Urinary bladder (tissue), 4 donors: ENCODE measurements at places on chromosomes 11 and 22. TPM values are rescaled to one million over a fixed set of nuclear protein-coding genes. Genes with fewer than 3 reads are reported as not detected.

DNA sequence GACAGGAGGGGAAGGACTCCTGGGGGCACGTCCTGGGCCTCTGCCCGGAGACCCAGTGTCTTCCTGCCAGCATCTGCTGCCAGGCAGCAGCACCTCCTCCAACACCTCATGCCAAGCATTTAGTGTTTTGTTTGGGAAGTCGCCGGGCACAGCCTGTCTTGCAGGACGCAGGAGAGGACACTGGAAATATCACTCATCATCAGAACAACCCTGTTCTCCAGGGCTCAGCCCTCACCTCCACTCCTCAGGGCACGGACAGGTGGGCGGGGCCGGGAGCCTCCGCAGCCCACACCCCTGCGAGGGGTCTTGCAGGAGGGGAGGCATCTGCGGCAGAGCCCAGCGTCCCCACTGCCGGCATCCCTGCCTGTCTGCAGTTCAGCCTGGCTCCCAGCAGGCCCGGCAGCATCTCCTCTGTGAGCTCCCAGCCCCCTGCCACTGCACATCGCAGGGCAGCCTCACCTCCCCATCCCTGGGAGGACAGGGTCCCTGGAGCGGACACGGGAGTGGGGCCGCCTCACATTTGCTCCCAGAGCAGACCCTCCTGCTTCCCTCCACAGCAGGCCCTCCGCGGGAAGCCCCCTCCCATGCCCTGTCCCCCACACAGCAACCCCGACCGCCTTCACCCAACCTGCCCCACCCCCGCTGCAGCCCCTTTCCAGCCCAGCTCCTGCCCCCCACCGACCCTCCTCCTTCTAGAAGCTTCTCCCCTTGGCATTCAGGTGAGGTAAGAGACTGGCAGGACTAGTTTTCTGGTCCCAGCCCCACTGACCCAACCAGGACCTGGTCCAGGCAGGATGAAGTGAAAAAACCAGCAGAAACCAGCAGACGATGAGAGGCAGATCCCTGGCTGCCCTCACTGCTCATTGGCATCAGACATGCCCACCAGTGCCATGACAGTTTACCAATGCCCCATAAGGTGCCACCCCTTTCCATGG is 72.7 kb downstream of the BRD1 start:
- DNase-seq, result no peak

GRCh38 chr11:3796801-3797328 is 489 bp downstream of the NUP98 start:
- no peak for DNase-seq

GRCh38 chr11:28981381-28981780 is 873.2 kb downstream of the METTL15 start:
- DNase-seq, result no peak

GRCh38 chr11:124446916-124447315 is 1.4 kb upstream of the OR8B8 start:
- no peak for DNase-seq

DNA sequence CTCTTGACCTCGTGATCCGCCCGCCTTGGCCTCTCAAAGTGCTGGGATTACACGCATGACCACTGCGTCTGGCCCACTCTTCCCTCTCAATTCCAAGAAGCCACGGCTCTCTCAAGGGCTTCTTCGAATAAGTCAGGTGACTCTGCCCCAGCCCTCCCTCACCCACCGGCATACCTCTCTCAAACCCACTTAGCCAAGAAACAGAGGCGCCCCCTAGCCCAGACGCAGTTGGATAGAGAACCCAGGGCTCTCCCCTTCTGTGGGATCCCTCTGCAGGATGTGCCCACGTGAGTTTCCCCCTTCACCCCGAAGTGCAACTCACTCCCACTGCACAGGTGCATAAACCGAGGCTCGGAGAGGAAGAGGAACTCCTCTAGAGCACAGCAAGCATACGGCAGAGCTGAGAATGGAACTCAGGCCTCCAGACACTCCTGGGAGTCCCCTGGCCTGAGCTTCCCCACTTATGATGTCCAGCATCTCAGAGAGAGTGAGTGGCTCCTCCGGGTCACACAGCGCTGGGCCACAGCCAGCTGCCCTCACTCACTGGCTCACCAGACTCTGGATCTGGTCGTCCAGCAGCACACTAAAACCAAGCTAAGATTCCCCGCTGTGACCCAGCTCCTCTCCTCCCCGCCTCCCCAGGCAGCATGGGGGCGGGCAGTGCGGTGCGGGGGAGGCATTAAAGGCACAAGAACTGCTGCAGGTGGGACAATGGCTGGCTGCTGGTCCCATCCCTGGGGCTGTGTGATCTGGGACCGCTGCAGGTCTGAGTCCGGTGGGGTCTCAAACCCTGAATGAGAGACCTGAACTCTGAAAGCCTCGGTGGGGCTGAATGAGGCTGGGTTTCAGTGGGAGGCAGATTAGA is 16.8 kb upstream of the RGL4 start:
- no peak for DNase-seq

DNA sequence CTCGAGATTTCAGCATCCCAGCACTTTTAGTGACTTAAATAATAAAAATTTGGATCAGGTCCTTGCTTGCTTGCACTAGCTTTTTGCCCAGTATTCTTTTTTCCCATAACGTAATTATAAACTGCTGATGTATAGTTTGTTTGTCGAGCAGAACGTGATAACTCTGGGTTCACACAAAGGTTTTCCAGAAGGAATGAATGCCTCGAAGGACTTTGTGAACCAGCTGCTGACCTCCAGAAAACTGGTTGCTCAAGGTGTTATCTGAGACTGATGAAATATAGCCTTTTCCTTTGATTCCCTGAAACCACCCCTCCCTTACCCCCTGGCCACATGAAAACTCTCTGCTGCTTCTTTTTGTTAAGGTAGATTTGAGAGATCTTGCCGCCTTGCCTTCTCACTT is 229.1 kb upstream of the CARD18 start:
- DNase-seq, result no peak

DNA sequence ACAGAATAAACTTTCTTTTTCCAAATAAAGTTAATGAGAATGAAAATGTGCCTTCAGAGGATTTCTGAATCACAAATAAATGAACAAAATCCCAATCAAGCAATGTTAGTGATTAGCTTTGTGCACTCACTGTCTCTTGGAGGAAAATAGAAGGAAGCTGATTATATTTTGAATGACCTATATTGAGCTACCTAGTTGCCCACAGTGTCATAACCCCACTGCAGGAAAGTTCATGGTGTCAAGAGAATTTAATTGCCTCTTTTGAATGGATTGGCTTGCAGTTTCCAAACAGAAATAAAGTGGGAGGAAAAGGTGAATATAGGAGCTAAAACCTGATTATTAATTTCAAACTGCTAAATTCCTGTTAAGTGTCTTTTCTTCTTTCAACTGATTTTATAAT is 515.9 kb downstream of the JRKL start:
- no peak for DNase-seq

DNA sequence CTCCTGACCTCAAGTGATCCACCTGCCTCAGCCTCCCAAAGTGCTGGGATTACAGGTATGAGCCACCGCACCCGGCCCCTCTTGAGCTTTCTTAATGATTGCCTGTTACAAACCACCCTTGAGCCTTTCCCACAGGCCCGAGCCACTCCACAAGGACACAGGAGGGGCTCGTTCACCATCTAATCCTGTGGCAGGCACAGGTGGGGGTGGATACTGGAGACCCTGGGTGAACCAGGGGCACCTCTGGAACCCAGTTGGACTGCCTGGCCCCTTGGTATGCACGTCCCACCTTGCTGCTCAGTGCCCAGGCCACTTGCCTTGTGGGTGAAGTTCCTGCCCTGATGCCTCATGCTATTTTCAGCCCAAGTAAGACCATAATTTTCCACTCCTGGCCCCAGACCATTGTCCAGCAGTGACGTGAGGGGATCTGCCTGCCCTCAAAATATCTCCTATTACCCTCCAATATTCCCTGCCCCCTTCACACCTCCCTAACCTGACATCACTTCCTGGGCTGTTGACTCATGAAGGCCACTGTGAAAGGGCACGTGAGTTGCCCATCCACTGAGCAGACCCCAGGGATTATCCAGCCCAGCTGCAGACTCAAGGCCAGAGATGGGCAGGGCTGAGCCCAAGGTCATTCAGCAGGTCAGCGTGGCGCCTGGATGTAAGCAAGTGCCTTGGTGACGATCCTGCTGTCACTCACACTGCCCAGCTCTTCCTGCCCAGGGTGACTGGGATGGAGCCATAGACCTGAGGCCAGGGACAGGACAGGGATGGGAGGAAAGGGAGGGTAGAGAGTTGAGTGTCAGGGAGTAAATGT is 19.6 kb downstream of the P2RY2 start:
- DNase-seq, result no peak

DNA sequence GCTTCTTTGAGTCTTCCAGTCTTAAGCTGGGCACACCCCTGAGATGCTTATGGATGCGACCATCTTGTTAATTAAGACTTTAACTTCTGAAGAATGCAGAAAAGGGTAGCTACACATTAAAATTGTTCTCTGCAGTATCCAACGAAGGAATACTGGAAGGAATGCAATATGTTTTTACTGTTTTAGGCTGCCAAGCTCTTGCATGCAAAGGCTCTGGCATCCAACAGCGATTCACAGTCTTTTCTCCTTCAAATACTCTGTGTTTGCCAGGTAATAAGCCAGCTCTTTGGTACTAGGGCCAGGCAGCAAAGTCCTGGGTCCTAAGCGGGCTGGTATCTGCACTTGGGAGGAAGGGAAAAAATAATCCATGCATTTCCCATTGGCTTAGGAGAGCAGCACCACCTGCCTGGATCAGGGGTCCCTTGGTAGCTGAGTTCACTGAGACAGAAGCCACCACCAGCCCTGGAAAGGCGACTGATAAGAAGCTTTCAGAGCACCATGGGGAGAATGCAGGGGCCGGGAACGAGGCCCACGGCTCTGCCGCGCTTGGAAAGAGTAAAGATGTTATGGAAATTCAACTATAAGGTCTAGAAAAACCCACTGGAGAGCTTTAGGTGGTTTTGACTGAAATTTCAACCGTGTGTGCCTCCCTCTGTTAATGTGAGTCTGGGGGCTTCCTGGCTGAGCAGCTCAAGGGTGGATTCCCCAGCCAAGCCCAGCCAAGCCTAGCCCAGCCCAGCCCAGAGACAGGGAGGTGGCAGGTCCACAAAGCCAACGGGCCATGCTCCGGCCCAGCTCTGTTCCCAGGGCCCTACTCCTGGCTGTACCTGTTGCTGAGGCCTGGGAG is 67.0 kb upstream of the CCND1 start:
- DNase-seq, result no peak

DNA sequence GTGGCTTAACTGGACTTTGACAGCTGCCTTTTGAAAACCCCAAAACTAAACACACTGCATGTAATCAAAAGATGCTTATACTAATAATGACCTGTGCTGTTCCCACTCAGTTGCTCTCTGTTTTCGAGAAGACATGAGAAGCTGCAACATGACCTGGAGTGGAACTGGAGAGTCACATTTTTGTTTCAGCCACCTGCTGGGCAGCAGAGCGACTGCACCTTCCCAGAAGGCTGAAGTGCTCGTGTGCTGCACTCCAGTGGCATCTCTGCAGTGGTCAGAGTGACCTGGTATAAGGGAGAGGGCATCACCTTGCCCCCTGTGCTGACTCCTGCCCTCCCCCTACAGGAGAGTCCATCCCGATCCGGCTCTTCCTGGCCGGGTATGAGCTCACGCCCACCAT is 8.6 kb downstream of the THYN1 start:
- DNase-seq, result no peak

Gene CSRP3
- polyA plus RNA-seq, result not detected

Gene VWCE
- polyA plus RNA-seq, result 0.67 TPM

Gene CCDC116
- polyA plus RNA-seq, result 0.37 TPM

Gene TSPAN18
- polyA plus RNA-seq, result 36.9 TPM

Gene LRP4
- polyA plus RNA-seq, result 2.4 TPM
